ENCODE measurements at places on chromosomes 1 and 21. TPM values are rescaled to one million over a fixed set of nuclear protein-coding genes. Genes with fewer than 3 reads are reported as not detected.

The RGS13 gene
- not detected for total RNA-seq

The PTPRU gene
- total RNA-seq: 75.4 TPM

- H3K4me1 ChIP-seq: peaks cover 19% of the 10 kb centered on the region
- DNase-seq: no peak
- no peak overlapping the region for H3K27ac ChIP-seq
- H3K27me3 ChIP-seq: no peaks in the 10 kb centered on the region
Observed at GRCh38 chr1:74396462-74396861, 115.9 kb downstream of the LRRC53 start.

DNA sequence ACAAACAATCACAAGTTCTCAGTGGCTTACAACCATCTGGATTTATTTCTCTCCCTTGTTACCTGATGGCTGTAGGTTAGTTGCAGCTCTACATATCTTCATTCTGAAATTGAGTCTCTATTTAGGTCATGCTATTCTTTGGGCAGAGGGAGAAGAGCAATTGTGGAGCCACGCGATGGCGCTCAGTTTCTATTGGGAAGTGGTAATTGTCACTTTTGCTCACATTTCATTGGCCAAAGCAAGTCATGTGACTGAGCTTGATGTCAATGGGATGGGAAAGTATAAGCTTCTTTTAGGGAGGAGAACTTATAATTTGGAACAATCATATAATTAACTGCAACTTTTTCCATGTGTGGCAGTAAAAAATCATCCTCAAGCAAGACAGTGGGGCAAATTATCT lies 166.5 kb downstream of the LMO4 start:
- DNase-seq: no peak
- H3K4me3 ChIP-seq: no peak overlapping the region
- no peaks in the 10 kb centered on the region for H3K36me3 ChIP-seq
- peaks cover 6% of the 10 kb centered on the region for H3K4me1 ChIP-seq
- H3K27ac ChIP-seq: no peak overlapping the region

DNA sequence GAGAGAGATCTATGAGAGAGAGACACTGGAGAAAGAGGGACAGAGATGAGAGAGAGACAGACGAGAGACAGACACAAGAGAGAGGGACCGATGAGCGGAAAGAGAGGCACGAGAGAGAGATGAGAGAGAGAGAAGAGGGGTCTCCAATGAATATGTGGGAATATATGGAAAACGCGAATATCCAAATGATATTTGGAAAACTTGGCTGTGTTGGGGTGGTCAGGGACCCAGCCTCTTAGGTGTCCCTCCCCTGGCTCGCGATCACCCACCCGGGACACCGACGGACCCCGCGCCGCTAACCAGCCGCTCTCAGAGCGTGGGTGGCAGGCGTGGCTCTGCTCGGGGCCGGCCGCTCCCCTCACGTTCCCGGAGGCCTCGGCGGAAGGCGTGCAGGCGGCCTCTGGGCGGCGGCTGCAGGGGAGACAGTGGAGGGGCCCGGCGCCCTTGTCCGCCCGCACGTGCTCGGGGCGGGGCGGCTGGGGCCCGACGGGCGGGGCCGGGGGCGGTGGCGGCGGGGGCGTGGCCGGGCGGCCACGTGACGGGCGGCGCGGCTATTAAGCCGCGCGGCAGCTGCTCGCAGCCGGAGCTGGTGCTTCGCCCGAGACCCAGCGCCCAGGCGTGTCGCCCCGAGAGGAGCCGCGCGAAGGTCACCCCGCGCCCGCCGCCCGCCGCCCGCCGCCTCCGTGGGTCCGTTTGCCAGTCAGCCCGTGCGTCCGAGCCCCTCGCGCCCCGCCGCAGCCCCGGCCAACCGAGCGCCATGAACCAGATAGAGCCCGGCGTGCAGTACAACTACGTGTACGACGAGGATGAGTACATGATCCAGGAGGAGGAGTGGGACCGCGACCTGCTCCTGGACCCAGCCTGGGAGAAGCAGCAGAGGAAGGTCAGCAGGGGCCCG lies at the start of gene ACTN2:
ACTN2 (plus strand) TSS at position 583 of the 898 bp plus-strand sequence; CDS start at position 758, 175 bp downstream.
- H3K27me3 ChIP-seq: peaks cover 52% of the 10 kb centered on the region
- H3K27ac ChIP-seq: no peak within 1 kb of the TSS
- H3K4me3 ChIP-seq: peak within 1 kb of the TSS; percentile 62

GRCh38 chr1:93079685-93080141 lies 630 bp downstream of the MTF2 start:
- DNase-seq: peak; percentile 53
- H3K36me3 ChIP-seq: peaks cover 33% of the 10 kb centered on the region
- peak overlapping the region; percentile 98 for H3K4me3 ChIP-seq

DNA sequence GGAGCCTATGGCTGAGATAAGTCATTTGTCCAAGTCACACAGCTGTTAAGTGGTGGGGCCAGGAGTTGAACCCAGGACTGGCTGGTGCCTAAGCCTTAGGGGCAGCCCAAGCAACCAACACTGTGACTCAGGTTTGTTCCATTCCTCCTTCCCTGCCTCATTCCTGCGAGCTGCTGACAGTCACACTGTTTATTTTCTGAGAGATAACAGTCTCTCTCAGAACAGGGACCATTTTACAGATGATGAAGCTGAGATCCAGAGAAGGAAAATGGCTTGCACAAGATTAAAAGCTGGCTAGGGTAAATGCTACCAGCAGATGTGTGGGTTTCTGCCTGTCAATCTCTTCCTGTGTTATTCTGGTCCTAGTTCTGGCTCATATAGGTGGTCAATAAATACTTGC lies 24.3 kb upstream of the TCEA3 start:
- no peak overlapping the region for H3K27ac ChIP-seq
- no peaks in the 10 kb centered on the region for H3K4me1 ChIP-seq
- H3K36me3 ChIP-seq: peaks cover 6% of the 10 kb centered on the region
- no peak for DNase-seq
- no peaks in the 10 kb centered on the region for H3K27me3 ChIP-seq
- H3K4me3 ChIP-seq: no peak overlapping the region

DNA sequence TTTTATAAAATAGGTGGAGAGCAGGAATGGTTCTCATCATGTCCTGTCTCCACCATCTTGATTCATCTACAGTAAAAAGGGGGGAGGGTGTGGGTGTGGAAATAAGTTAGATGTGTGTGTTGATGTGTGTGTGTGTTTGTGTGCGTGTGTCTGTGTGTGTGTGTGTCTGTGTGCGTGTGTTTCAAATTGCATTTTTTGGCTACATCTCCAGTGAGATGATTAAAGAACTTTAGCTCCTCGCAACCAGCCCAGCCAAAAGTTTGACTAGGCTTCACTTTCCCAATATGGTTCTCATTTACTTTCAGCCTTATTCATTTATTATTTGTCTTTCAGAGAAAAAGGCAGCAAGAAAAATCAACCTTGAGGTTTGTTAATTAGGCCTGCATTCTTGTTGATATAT lies 14.7 kb upstream of the HAO2 start:
- H3K4me3 ChIP-seq: no peak overlapping the region
- DNase-seq: no peak
- H3K36me3 ChIP-seq: peaks cover 17% of the 10 kb centered on the region
- no peak overlapping the region for H3K27ac ChIP-seq

The TMEM52 gene
- total RNA-seq: 15.0 TPM

The GJC2 gene
- total RNA-seq: 0.72 TPM

DNA sequence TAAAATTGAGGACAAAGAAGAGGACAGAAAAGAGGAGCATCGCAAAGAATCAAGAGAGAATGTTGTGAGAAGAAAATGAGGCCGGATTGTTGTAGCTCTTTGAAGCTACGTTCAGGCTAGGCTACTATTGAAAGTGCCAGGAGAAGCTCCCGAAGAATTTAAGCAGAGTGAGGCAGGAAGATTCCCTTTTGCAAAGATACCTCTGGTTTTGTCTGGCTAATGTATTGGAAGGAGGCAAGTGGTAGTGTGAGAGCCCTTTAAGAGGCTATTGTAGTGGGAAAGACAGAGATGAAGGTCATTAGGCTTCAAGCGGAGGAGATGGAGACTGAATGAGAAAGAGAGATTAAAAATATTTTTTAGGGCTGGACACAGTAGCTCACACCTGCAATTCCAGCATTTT lies 476.9 kb upstream of the ADGRL2 start:
- peaks cover 5% of the 10 kb centered on the region for H3K36me3 ChIP-seq
- peak overlapping the region; percentile 14 for H3K27ac ChIP-seq
- H3K4me3 ChIP-seq: no peak overlapping the region
- H3K27me3 ChIP-seq: no peaks in the 10 kb centered on the region
- H3K4me1 ChIP-seq: peaks cover 25% of the 10 kb centered on the region

The ZSWIM5 gene
- 2.2 TPM for total RNA-seq

The CD5L gene
- total RNA-seq: not detected

The SLAMF1 gene
- 0.11 TPM for total RNA-seq

GRCh38 chr1:40715491-40716059 lies 24.1 kb downstream of the NFYC start:
- H3K4me1 ChIP-seq: peaks cover 39% of the 10 kb centered on the region
- peaks cover 12% of the 10 kb centered on the region for H3K36me3 ChIP-seq
- H3K27me3 ChIP-seq: no peaks in the 10 kb centered on the region
- no peak overlapping the region for H3K4me3 ChIP-seq

- DNase-seq: no peak
- H3K4me1 ChIP-seq: peaks cover 15% of the 10 kb centered on the region
- no peaks in the 10 kb centered on the region for H3K36me3 ChIP-seq
- H3K27ac ChIP-seq: peak overlapping the region; percentile 44
Observed at GRCh38 chr1:95002540-95003432, 70.0 kb downstream of the ALG14 start.

DNA sequence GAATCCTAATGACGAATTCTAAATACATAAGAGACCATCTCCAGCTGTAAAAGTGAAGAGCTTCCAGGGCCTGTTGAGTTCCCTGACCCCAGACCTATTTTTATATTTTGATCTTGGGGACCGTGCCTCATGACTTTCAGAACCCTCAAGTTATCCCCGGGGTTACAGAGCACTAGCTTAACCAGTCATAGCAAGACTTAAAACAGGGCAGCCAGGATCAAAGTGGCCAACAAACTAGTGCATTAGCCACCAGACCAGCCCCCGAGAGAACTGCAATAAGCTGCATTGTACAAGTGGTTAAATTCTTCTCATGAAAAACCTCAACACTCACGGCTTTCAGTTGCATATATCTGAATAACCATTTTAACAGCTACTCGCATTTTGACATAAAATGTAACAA lies 183.0 kb downstream of the BARHL2 start:
- no peak overlapping the region for H3K27ac ChIP-seq
- no peaks in the 10 kb centered on the region for H3K36me3 ChIP-seq
- H3K4me3 ChIP-seq: no peak overlapping the region
- DNase-seq: no peak
- peaks cover 33% of the 10 kb centered on the region for H3K4me1 ChIP-seq

The ATF3 gene
- total RNA-seq: 12.5 TPM

The BGLAP gene
- 2.6 TPM for total RNA-seq

DNA sequence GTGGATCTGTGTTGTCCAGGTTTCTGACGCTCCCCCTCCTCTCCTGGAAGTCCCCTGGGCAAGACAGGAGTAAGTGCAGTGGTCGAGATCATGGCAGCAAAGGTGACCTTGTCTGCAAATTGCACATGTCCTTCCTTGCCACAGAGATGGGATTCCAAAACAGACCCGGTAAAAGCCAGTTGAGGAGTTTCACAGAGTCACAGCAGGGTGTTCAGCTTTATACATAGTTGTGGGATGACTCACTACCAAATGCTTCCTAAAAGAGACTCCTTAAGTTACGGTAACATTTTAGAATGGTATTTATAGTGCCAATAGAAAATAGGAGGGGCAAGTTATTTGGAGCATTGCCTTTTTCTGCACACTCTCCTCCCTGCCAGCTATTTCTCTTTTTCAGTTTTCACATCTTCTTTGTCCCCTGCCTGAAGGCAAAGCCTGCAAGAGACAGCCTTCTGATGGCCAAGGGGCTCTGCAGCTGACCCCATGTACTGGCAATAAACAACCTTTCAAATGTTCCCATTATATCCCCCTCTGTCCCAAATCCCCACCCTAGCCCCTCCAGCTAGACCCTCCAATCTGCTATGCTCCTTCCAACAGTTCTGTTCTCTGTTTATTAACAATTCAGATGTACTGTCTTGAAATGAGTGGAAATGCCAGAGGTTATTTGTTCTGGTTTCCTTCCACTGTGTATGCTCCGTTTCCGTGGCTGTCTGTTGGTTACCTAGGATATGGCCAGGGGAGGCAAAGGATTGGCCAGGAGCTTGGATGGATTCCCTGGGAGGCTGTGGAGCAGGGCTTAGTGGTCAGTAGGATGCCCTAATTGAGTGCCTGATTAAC lies 115.0 kb downstream of the TGFB2 start:
- no peak overlapping the region for H3K4me3 ChIP-seq
- no peaks in the 10 kb centered on the region for H3K27me3 ChIP-seq
- peak; percentile 21 for DNase-seq
- peaks cover 28% of the 10 kb centered on the region for H3K4me1 ChIP-seq
- no peaks in the 10 kb centered on the region for H3K36me3 ChIP-seq

DNA sequence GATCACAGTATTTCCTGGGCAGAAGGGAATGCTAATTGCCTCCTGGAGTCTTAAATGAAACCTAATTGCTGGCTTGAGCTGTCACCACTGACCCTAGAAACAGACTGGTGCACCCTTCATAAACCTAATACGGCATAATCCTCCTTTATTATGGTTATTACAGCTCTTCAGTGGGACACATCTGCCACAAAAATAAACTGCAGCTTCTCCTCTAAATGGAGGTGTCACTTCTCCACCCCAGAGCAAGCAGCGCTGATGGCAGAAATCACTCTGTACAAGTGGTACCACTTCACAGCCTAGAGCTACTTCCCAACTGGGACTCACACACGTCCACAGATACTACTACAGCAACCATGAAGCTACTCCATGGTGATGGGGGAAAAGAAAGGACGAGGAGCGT lies 11.1 kb downstream of the PTPN14 start:
- no peaks in the 10 kb centered on the region for H3K27me3 ChIP-seq
- H3K4me1 ChIP-seq: peaks cover 51% of the 10 kb centered on the region
- DNase-seq: no peak
- H3K4me3 ChIP-seq: no peak overlapping the region
- H3K27ac ChIP-seq: peak overlapping the region; percentile 75
- H3K36me3 ChIP-seq: no peaks in the 10 kb centered on the region

The IRF6 gene
- 16.6 TPM for total RNA-seq

DNA sequence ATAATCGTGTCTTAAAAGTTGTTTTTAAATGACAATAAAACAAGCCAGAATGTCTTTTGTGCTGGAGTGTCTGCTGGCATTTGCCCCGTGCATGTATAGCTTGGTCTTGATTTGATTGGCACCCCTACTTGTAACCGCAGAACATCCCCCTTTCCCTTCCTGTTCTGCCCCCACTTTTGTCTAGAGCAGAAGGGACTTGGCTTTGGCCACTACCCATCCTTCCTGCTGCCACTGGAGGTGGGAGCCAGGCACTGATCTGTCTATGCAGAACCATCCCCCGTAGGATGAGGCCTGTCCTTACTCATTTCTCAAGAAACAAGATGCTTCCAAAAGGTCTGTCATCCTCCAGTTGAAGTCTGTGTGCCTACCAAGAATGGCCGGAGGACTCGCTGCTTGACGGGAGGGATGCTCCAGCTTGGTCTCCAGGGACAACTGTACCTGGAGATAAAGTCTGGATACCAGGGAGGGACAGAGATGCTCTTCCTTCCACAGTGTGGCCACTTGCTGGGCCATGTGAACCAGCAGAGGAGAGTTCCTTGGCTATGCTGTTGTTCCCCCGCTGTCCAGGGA lies 1.1 kb upstream of the SLC27A3 start:
- H3K4me1 ChIP-seq: peaks cover 50% of the 10 kb centered on the region
- no peaks in the 10 kb centered on the region for H3K27me3 ChIP-seq
- no peak for DNase-seq
- peaks cover 23% of the 10 kb centered on the region for H3K36me3 ChIP-seq
- H3K27ac ChIP-seq: peak overlapping the region; percentile 97
